RWPE2 (cell line): ENCODE measurements at places on chromosomes 12 and 14.
A peak's percentile ranks its signal among the peaks of the same experiment; 100 is the strongest.

- no peak for DNase-seq
Observed at GRCh38 chr12:25074954-25075353, 120.0 kb downstream of the DNAI7 start.

- no peak for DNase-seq
Observed at GRCh38 chr12:13124656-13125505, 21.4 kb upstream of the GSG1 start.

GRCh38 chr12:105278043-105278697 is 42.2 kb upstream of the APPL2 start:
- DNase-seq = no peak

DNA sequence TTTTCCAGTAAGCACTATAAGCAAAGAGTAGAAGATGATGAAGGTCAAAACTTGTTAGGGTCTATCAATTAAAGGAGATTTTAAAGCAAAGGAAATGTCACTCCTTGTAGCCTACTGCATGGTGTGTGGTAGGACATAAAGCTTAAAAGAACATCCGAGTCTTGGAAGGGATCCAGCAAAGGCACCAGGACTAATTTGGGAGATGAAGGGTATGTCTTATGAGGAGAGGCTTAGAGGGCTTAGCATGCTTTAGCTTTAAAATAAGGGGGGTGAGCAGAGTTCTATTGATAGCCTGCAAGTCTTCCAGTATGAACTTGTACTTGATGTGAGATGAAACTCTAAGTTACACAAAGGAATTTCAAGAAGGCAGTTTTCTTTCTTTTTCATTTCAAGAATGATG is 11.8 kb upstream of the MYBPC1 start:
- no peak for DNase-seq

DNA sequence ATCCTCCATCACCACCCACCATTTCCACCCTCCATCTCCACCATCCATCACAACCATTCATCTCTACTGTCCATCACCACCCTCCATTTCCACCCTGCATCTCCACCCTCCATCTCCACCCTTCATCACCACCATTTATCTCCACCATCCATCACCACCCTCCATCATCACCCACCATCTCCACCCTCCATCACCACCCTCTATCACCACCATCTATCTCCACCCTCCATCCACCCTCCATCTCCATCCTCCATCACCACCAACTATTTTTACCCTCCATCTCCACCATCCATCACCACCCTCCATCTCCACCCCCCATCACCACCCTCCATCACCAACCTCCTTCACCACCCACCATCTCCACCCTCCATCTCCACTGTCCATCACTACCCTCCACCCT is 4.7 kb upstream of the CEP170B start:
- peak; percentile 19 for DNase-seq

DNA sequence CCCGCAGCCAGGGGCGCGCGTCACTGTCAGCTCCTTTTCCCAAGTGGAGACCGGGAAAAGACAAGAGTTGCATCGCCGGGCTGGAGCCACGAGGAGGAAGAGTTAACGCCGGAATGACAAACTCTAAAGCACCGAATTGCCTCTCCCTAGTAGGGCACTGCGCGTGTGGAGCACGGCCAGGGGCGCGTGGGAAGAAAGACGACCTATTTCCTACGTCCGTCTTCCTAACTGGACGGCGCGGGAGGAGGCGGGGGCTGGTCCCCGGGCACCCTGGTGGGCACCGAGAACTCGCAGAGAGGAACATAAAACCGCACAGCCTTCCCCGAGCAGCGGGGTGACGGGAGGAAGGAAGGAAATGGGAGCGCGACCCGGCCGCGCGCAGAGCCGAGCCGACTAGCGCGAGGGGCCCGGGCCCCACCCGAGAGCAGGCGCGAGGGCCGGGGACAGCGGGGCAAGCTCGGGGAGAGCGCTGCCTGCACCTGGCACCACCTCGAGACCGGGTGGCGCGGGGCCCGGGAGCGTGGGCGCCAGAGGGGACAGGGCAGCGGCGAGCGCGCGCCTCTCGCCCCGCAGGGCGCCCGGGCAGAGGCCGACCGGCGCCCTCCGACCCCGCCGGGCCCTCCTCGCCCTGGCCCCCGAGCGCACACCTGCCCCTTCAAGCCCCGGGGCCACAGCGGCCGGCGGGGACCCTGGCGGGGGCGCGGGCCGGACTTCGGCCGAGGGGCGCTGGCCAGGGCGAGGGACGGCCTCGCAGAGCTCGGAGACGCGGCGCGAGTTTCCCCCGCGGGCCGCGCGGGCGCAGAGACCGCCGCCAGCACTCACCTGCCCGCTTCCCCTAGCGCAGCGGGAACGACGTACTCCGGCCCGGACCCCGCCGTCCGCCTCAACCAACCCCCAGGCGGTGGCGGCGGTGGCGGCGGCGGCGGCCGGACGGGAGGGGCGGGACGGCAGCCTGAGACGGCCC is at the start of gene SETD3:
TSS of gene SETD3 (minus strand) at position 954 of the 964 bp plus-strand sequence. CDS start 15,054 bp downstream, outside the sequence.
- peak; percentile 77 for DNase-seq

DNA sequence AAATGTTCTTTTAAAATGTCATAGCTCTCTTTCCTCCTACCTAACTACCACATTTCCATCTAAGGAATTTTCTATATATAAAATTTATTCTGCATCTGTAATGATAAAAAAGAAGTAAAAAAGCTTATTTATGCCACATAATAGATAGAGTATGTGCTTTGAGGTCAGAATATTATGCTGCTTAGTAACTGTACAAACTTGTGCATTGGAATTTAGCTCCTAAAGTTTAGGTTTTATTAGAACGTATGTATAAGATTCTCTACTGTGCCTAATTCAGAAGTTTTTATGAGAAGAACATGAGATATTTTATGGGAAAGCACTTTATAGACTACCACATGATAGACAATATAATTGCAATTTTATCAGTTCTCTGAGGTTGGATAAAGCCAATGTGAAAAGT is 384.6 kb downstream of the SLC16A7 start:
- no peak for DNase-seq

DNA sequence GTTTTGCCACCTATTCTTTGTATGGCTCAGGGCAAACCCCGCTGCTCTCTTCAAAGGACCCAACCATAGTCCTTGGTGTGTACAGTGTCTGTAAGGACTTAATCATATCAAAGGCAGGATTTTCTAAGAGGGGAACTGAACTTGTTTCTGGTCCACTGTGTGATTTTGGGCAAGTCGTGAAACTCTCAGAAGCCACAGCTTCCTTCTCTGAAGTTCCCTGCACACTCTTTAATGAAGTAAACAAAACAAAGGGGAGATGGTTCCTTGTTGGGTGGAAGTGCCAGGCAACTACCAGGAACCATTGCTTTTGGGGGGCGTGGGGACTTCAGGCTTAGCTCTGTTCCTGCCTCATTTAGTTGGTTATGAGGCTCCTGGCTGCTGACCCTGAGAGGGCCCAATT is 152.4 kb downstream of the VRK1 start:
- no peak for DNase-seq
